Stimulated activated naive CD4-positive, alpha-beta T cell treated with Interleukin-2 at 50 U/mL for 16 hours (primary cell): ENCODE measurements at places on chromosomes 13 and 19.

GRCh38 chr19:42606660-42607351 is 12.1 kb upstream of the CEACAM8 start:
- peak; percentile 19 for DNase-seq

DNA sequence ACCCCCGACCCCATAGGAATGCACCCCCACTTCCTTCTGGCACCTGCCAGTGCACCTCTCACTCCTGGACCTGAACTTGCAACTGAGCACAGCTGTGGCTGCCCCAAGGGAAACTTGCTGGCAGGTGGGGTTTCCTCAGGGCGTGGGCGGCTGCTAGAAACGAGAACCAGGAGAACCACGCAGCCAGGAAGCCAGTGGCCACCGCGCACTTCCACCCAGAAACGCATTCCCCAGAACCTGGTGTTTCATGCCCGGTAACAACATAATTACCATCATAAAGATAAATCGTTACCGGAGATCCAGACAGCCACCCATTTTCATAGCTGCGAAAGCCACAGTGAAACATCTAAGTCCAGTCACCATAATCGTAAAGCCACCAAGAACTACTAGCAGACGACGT is 75.2 kb upstream of the C13orf46 start:
- peak; percentile 67 for DNase-seq

DNA sequence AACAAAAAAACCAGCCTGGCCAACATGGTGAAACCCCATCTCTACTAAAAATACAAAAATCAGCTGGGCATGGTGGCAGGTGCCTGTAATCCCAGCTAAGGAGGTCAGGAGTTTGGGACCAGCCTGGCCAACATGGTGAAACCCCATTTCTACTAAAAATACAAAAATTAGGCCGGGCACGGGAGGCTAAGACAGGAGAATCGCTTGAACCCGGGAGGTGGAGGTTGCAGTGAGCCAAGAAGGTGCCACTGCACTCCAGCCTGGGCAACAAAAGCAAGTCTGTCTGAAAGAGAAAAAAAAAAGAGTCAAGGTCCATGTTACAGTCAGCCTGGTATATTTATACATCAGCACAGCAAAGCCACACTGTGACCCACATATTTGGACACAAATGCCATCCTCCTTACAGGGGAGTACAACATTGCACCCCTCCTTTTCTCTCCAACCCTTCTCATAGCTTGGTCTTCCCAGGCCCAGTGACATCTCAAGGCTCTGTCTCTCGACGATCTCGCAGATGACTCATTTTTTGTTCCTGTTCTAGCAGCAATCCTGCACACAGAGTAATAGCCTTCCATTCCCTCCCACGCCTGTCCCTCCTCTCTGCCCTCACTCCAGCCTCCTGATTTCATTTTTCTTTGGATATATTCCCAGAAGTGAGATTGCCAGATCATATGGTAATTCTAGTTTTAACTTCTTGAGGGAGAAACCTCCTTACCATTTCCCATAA is 21.0 kb upstream of the DPP9 start:
- no peak for DNase-seq

DNA sequence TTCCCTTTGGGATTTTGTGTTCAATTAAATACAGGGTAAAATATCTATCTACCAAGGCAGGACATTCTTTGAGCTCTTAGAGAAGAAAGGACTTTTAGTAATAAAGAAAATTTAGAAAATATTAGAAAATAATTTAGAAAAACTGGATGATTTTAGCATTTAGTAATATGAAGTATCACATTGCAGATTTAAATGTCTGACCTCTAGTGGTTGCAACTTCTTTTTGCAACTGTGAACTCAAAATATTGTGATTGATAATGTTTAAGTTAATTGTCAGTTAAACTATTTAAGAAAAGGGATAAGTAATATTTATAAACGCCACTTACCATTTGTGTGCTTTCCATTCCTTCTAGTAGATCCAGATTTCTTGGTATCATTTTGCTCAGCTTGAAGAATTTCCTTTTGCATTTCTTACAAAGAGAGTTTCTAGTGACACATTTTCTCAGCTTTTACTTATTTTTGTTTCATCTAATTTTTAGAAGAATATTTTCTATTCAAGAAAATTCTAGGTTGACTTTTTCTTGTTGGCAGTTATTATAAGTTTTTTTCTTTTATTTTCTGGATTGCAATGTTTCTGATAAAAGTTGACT is 10.3 kb upstream of the POSTN start:
- DNase-seq, result no peak

DNA sequence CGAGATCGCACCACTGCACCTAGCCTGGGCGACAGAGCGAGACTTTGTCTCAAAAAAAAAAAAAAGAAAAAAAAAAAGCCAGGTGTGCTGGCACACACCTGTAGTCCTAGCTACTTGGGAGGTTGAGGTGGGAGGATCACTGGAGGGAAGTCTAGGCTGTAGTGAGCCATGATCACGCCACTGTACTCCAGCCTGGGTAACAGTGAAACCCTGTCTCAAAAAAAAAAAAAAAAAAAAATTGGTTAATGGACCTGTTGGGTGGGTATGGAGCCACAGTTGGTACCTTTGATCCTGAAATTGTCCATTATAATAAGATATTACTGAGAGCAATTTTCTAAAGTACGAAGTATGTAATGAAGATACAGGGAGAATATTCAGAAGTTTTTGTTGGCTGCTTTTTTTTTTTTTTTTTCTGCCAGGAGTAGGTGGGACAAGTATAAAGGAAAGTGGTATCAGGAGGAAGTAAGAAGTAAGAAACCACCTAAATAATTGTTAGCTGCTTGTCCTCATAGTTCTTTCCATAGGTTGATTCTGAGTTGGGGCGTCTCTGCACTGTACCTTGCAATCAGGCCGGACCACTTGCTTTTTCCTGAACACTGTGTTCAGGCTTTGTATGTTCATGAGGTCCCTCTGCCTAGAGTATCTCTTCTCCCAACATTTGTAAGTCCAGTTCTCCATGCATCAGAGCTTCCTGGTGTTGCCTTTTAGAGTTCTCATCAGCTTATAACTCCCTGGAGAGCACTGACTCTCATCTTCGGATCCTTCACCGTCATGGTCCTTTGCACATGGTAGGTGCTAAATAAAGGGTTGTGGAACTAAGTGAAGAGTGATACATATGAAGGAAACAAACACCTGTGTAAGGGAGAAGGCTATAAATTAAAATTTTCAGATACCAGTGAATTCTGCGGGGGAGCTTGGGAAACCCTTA is 31.7 kb downstream of the ARHGAP35 start:
- DNase-seq, result no peak
